ENCODE measurements at places on chromosomes 7 and 10. TPM values are rescaled to one million over a fixed set of nuclear protein-coding genes. Genes with fewer than 3 reads are reported as not detected.

TEX47 gene
- not detected for total RNA-seq

RASSF4 gene
- total RNA-seq = 68.4 TPM

GNGT1 gene
- total RNA-seq = not detected

LIPF gene
- not detected for total RNA-seq

ATG9B gene
- 1.8 TPM for total RNA-seq

HKDC1 gene
- total RNA-seq = 12.6 TPM

SFTPA2 gene
- 13,207 TPM for total RNA-seq

GRCh38 chr7:99248391-99249095, 24.1 kb upstream of the MYH16 start:
- DNase-seq = no peak

DNA sequence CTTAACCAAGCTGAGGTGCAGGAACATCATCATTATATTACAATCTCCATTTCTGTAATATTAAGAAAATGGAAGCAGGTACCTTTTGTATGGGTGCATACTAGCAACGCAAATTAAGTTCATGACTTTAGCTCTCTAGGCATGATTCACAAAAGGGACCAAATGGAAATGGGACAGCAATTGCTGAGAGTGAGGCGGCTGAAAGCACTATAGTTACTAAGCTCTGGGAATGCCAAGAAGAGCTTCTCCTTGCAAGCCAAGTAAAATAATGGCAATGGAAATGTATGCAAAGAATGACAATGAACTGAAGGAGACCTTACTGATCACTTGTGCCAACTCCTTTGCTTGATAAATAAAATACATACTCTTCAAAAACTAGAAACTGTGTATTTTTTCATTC, 36.2 kb upstream of the RNF148 start:
- DNase-seq = no peak

DNA sequence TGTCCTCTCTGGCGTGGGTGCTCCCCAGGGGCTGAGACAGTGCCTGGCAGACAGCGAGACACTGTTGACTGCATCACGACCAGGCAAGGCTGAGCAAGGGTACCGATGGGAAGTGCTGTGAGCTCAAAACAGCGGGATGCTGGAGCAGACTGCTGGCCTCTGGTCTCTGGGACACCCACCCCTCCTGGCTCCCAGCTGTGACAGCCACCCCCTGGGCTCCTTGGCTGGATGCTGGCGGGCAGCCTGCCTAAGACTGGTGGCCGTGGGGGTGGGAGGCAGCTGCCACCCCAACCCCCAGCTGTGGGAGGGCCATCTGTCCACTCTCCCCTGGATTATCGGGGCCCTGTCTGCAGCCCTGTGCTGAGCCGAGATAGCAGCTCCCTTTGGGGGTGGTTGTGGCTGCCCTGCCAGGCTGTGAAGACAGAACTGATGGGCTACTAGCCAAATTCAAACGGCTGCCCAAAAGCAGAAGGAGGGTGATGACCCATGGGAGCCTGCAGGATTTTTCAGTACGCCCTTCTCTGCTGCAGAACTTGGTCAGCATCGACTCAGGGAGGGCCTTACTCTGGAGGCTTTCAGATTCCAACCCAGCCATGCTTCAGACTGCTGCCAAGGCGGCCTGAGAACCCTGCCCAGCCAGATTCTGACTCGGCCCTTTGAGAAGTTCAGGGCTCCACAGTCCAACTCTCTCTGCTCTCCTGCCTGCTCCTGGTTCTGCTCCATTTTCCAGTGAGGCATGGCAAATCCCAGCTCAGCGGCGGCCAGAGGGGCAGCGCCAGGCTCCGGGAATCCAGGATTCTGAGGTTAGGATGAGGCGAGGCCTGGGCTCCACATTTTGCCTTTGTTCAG, 125.3 kb downstream of the NEURL1 start:
- no peak for DNase-seq

GRCh38 chr10:62511656-62512055, 137.5 kb downstream of the ZNF365 start:
- DNase-seq = no peak

DNA sequence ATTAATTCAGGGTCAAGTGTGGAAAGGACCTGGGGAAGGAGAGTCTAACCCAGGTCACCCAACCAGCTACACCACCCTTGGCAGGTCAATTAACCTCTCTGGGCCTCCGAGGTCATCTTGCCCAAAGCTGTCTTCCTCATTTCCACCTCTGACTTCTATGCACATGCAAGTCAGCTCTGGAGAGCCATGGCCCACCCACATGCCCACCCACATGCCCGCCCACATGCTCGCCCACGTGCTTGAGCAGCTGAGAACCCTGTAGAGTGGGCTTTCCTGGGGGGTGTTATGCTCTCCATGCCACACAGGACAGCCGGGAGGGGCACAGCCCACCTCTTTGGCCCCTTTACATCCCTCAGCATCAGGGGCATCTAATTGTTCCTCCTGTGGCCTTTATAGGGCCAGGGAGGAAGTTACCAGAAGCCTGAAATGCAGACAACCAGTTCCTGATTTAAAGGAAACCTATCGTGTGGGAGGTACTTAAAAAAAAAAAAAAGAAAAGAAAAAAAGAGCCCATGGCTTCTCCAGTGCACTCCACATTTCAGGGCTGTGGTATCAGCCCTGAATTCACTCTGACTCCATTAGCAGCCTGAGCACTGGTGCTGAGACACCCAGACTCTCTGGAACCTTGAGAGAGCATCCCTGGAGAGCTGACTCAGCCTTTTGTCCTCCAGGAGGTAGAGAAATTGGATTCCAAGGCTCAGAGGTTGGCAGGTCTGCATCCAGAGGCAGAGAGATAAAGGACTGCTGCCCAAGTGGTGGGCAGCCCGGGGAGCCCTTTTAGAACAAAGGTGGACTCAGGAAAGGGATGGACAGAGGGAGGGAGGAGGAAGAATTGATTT, 176.2 kb upstream of the ZMIZ1 start:
- no peak for DNase-seq

DNA sequence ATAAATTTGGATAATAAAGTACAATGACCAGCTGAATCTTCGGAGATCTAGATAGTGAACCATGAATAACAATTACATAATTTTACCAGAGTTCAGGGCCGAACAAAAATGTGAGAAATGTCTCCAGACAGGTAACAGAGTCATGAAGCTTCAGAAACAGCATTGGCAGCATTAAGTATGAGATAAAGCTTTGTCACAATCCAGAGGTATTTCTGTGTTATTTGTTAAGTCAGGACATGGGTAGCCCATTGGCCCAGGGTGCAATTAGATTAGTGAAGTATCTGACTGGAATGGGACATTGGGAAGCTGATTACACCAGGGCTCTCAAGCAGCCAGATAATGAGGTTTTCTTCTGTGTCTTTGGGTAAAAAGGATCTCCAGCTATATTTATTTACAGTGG, 184.2 kb upstream of the PPP1R3A start:
- DNase-seq = no peak

GRCh38 chr7:31302356-31302755, 38.2 kb downstream of the NEUROD6 start:
- no peak for DNase-seq

- DNase-seq = no peak
Observed at GRCh38 chr7:75054744-75055143, 18.9 kb downstream of the RCC1L start.

GRCh38 chr7:118219157-118219512, 5.4 kb upstream of the ANKRD7 start:
- no peak for DNase-seq

- DNase-seq = no peak
Observed at GRCh38 chr7:77425101-77426051, 9.2 kb upstream of the GSAP start.

GRCh38 chr10:114326795-114327194, 77.5 kb downstream of the AFAP1L2 start:
- DNase-seq = no peak

DNA sequence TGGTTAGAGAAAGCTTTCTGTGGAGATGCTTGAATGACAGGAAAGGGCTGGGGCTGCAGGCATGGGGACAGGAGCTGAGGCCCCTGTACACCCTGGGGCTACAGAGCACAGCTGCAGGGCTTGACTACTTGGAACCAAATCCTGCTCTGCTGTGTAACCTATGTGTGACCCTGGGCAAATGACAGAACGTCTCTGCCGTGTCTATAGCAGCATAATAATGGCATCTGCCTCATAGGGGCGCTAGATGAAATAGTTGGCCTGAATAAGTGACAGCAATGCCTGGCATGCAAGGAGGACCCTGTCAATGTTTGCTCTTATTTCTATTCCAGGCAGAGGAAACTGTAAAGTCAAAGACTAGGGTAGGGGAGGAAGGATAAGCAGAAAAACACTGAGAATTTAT, 254.0 kb downstream of the USP6NL start:
- no peak for DNase-seq

- no peak for DNase-seq
Observed at GRCh38 chr7:142870566-142871259, 14.8 kb downstream of the TRPV6 start.

DNA sequence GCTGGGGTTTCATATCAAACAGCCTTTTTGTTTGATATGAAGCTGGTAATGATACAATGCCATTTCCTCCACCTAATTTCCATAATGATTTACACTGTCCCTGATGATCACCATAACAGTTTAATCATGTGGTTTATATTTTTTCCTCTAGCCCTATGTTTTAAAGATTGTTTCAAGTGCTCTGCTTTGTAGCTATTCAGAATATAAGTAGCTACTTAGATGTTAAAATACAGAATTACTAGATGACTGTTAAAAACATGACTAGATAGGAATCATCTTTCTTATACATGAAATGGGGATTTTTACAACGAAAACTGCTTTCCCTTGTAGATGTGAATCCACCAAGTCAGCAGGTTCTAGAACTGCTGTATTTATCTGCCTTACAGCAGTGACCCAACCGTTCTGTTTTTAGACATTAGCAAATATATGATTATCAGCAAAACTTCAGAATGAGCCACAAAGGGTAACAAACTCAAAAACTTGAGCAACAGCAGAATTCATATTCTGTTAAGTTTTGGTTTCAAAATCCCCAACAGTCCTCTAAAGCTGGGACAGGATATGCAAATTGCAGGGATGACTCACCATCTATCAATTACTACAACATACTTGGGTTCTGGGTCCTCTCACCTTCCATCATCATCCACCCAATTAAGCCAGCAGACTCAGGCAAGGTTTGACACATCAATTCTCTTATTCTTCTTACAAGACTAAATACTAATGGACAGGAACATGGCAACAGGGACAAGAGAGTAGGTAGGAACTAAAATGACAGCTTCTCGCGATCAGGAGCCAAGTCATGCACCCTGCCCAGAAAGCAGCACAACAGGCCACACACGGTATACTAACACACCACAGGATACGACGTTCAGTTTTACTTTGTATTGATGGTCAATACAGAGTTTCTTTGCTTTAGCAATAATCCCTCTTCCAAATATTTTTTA, 83.9 kb downstream of the PIP4K2A start:
- no peak for DNase-seq

- no peak for DNase-seq
Observed at GRCh38 chr10:117370205-117370604, 5.0 kb downstream of the PDZD8 start.

DNA sequence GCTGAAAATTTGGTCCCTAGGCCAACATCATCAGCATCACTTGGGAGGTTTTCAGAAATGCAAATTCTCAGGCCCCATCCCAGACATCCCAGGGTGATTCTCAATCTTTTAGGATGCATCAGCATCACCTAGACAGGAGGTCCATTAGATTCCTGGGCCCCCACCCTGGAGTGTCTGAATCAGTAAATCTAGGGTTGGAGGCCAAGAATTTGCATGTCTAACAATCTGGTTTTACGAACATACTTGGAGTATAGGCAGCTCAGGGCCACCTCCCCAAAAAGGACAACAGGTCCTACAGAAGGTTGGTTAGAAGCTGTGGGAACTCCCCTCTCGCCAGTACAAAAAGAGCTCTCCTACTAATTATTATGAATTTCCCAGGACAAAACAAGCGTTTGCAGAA, 15.5 kb downstream of the ZC3HAV1 start:
- no peak for DNase-seq

DNA sequence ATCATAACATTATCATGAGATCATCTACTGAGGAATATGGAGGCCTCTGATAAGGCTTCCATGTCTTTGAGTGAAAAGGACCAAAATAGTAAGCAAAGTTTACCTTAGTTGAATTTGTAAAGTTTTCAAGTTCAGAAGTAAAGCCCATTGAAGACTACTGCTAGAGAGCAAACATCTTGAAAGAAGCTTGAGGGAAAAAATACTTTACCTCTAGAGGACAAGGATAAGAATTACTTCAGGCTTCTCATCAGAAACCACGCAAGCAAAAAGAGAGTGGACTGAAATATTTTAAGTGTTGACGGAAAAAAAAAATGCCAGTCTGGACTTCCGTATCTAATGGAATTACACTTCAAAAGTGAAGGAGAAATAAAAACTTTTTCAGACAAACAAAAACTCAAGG, 114.3 kb downstream of the MPP7 start:
- no peak for DNase-seq

DNA sequence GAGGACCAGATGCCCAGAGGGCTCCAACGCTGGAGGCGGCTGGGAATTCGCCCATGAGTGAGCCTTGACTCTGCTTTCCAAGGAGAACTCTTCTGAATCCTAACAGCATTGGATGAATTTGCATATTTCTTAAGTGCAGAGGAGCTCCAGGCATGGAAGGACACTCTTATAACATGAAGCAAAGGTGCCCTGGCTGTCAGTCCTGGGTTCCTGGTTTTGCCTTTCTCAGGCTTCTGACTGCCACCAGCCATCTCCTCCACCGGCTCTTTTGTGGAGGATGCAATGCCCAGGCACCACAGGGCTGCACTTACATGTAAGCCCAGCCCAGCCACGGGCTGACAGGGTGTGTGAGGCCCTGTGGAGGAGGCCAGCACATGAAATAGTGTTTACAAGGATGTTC, 8.2 kb downstream of the CLRN3 start:
- no peak for DNase-seq

DNA sequence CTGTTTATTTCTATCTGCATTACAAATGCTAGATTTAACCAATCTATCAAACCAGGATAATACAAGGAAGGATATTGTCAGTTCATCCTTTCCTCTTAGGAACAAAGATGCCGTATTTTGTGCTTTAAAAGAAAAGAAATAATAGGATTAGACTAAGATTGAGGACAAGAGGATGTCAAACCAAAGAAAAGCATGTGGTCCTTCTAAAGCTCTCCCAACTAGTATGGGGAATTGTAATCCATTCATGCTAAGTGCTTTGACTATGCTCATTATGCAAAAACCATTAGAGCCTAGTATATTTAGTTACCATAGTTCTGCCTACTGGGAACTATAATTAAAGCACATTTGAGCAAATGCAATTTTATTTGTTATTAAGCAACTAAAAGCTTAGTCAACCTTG, 280.2 kb downstream of the GRM8 start:
- no peak for DNase-seq

- DNase-seq = peak; percentile 45
Observed at GRCh38 chr7:57646219-57646900, 196.4 kb downstream of the ZNF716 start.

All from upper lobe of left lung (tissue), 6 donors.